ENCODE measurements at places on chromosomes 6 and 20.

DNA sequence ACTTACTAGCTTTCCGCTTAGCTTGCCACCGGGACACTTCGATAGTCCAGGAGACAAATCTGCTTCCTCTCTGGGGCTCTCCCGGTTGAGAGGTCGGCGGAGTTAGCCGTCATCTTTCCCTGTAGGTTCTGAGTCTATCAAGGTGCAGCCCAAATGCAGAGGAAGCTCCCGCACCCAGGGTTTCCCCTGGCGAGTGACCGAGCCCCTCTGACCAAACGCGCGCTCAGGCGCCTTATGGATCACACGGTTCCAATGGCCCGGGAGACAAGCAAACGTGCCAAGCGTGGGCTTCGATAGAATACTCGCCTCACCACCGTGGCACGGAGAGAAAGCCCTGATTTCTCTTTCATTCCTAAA is 15.8 kb upstream of the FOXC1 start:
- no peak for DNase-seq

GRCh38 chr6:32974016-32974333 is 5.6 kb downstream of the BRD2 start:
- DNase-seq: no peak

DNA sequence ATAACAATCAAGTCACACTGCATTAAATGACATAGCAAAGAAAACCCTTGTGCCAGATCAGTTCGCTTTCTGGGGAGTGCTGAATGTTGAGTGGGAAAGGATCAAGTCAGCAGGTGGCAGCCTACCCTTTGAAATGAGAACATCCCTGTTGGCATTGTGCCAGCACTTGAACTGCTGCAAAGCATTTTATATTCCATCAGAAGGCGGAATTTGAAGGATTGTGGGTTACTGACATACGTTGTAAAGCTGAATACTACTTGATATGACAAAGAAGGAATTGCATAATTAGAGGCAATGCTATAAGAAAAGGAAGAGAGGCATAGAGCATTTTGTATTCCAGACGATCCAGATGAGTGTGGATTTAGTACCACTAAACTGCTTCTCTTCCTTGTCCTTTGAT is 26.5 kb downstream of the BCKDHB start:
- DNase-seq: no peak

- no peak for DNase-seq
Measured at GRCh38 chr20:37447688-37448087, 73.4 kb upstream of the NNAT start.

DNA sequence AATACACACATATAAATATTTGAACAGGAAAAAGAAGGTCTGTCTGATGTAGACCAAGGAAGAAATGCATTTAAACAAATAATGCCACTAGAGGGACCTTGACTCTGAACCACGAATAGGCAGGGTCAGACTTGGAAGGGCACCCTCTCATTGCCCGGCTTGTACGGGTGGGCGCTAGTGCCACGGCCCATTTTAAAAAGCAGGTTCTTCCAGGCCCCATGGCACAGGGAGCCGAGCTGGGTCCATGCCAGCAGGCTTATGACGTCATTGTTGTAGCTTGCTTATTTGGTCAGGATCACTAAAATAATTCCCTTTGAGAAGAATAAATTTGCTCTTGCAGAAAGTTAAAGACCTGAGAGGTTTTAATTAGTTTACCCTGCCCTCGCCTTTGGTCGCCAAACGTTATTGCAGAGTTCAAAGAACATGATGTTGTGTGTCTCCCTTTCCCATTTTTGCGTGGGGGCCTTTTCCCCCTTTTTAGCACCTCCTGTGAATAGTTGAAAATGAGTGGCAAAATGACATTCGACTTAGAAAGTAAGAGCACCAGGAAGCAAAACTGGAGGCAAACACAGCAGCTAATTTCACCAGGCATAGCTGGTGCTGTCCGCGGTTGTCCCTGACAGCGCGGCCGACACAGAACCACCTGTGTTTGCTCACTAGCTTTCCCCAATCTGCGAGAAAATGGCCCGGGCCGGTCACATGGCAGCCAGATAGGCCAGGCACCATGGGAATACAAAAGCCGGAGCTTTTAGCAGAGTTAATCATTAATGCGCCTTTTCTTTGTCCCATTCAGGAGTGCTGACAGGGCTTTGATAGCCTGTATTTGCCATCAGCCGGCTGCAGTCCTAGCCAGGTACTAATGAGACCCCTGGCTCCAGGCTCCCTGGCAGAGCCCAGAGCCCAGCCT is 93.8 kb downstream of the FOXA2 start:
- no peak for DNase-seq

DNA sequence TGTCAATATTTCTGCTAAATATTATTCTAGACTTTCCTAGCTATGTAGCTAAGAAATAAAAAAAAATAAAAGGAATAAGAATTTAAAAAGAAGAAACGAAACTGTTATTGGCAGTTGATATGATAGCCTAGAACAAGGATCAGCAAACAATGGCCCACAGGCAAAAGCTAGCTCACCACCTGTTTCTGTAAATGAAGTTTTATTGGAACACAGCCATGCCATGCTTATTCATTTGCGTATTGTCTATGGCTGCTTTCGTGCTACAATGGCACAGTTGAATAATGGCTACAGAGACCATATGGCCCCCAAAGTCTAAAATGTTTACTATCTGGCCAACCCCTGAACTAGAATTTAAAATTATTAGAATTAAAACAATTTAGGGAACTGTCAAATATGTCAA is 952.6 kb upstream of the MAP3K7 start:
- no peak for DNase-seq

- no peak for DNase-seq
Measured at GRCh38 chr6:85419046-85419759, 30.7 kb upstream of the NT5E start.

GRCh38 chr20:25480797-25481196 is 73.3 kb downstream of the GINS1 start:
- DNase-seq: no peak

GRCh38 chr6:107956586-107957307 is 1.3 kb downstream of the SEC63 start:
- no peak for DNase-seq

- no peak for DNase-seq
Measured at GRCh38 chr20:61879694-61880093, 186.0 kb downstream of the TAF4 start.

GRCh38 chr20:50309764-50310672 is 119.4 kb downstream of the CEBPB start:
- no peak for DNase-seq

- DNase-seq: no peak
Measured at GRCh38 chr6:47235964-47236760, 73.5 kb downstream of the TNFRSF21 start.

DNA sequence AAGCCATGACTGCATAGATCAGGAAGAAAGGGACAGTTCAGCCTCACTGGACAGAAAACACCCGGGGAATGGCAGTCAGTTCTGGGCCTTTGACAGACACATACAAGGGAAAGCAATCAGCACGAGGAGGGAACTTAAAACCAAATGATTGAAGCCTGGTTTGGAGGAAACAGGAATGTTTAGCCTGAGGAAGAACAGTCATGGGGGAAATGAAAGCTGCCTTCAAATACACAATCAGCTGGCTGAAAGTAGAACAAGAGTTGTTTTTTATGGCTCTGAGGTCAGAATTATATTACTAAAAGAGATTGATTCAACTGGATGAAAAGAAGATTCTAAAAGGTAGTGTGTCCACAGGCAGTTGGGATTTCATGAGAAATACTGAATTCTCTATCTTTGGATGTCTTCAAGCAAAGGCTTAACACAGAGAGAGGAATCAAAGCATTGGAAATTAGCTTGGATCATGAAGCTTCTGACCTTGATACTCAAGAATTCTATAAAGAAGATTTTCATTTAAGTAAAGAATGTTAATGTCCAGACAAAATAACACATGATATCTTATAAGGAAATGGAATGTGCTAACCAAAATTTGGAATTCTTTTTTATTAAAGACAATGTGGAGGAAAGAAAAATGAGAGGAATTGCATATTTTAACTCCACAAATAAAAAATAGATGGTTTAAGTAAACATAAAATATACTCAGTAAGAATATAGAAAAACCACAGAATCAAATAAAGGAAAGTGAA is 216.6 kb downstream of the IBTK start:
- no peak for DNase-seq

DNA sequence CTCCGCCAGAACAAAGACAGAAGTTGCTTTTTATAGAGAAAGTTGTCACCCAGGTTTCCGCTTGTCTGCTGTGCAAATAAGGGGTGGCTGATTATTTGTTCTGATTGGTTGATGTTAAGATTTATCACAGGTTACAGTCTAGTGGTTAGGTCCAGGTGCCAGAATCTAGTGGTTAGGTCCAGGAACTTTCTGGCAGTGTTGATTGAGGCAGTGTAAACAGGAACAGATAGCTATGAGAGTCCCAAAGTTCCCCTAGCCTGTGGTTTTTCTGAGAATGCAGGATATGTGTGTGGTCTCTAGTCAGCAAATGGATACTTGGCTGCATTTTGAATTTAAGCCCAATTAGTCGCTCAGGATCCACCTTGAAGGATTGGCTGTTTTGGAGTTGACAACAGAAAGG is 148.0 kb downstream of the TMEM200A start:
- peak; percentile 19 for DNase-seq

DNA sequence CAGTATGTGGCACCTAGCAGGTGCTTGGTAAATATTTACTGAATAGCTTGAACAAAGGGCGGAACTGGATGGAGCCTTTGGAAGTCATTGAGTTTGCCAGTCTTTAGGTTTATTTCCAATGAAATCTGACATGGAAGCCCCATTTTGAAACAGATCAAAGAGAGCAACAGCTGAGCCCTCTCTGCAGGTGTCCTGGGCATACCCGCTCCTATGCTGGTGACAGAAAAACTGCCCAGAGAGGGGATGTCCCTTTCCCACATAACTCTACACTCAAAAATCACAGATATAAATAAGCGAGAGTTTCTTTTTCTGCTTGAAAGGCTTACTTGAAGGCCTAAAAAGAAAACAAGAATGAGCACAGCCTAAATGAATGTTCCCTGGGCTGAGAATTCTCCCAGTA is 53.0 kb upstream of the RALY start:
- DNase-seq: no peak

GRCh38 chr6:29935273-29935955 is 6.9 kb upstream of the HLA-A start:
- DNase-seq: no peak

DNA sequence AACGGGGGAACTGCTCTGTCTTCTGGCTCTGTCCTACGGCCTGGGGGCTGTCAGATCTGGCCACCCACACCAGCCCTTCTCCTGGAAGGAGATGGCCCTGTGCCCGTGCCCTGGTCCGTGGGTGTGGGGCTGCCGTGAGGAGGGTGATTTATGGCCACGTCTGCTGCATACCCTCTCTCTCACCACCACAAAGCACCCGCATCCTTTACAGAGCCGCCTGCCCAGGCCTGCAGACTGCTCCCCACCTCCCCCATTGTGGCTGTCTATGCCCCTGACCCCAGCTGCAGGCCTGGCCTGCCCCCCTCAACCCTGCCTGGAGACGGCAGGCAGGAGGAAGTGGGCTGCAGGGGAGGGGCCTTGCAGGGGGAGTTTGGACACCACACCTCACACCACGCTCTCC is 72.7 kb upstream of the GATA5 start:
- DNase-seq: no peak

DNA sequence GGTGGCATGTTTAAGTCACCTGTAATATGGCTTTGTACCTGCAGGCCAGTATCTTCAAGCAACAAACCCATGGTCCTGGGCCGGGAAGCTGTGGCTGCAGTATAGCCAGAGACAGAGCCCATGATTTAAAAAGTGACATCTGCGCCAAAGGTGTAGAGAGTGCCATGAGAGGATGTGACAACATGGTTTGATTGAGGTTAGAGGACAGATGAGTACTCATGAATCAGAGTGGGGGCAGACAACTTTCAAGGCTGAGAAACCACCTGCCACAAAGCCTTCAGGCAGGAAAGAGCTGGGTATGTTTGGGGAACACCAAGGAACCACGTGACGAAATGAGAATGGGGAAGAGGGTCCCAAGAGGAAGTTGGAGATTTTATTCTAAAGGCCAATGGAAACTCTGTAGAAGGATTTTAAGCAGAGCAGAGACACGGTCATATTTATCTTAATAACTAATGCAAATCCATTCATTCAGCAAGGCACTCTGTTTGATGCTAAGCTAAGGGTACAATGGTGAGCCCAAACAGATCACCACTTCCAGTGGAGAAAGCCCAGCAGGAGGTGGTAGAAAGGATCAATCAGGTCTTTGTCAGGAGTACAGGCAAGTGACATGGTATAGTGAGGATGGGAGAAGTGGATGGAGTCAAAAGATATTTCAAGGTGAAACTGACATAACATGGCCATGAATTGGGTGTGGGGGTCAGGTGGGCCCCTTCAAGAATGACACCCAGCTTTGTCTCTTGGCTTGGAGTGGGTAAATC is 3.4 kb upstream of the MICAL1 start:
- DNase-seq: peak; percentile 22

DNA sequence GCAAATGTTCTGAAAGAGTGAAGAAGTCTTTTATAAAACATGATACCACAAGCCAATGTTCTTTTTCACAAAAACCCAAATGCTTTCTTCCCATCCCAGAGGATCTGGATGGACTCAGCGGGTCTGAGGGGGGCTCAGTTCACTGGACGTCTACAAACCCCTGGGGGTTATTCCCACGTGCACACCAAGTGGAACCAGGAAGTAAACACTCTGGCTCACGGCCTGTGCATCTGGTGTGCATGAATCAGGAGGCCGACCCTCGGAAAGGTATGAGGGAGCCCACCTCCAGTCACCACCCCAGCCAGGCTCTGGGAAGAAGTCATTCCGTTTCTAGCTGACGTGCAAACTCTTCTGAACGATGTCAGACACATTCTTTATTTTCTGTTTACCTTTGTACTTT is 252.2 kb downstream of the DLL1 start:
- DNase-seq: no peak

DNA sequence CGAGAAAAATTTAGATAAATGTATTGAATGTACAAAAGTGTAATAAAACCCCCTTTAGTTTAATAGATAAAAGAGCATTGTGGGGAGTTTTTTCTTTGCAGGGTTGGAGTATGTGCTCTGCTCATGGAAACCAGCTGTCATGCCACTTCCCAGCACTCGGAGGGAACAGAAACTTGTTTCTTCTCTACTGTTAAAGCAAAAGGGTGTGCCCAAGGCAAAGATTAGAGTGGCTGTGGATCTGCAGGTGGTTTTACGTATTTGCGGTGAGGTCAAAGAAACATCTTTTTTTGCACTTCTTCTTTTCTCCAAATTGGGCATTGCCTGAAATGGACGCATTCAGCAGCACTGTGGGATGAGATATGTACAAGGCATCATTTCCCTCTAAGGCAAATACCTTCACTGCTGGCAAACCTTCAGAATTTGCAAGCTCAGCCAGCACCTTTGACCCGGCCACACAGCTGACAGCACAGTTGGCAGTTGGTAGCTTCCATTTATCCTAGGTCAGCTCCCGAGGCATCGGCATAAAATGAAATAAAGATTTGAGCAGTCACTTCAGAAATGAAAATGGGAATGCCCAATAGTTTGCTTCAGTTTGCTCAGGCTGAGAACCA is 178.4 kb upstream of the EYA4 start:
- no peak for DNase-seq

GRCh38 chr20:19777315-19777714 is 19.3 kb downstream of the RIN2 start:
- no peak for DNase-seq

GRCh38 chr6:134372603-134373281 is 54.8 kb upstream of the SGK1 start:
- no peak for DNase-seq

Measured in effector memory CD4-positive, alpha-beta T cell (primary cell).